Activated T-cell treated with anti-CD3 and anti-CD28 coated beads for 48 hours (primary cell): ENCODE measurements at places on chromosomes 2 and 18.

DNA sequence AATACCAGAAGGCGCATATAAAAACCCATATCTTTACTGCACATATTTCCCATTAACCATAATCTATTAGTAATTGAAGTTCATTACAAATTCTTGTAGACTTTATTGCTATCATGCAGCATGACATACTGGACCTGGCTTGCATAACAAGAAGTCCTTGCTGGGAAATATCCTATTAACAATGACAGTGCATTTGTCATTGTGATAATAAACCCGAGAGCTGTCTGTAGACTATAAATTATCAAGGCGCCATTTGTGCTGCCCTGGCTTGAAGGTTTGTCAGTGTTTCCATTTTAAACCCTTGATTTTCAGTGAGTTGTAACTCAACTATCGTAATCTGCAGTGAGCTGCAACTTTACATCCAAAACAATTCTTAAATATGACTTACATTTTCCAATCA is 59.0 kb downstream of the HNMT start:
- DNase-seq, result no peak

DNA sequence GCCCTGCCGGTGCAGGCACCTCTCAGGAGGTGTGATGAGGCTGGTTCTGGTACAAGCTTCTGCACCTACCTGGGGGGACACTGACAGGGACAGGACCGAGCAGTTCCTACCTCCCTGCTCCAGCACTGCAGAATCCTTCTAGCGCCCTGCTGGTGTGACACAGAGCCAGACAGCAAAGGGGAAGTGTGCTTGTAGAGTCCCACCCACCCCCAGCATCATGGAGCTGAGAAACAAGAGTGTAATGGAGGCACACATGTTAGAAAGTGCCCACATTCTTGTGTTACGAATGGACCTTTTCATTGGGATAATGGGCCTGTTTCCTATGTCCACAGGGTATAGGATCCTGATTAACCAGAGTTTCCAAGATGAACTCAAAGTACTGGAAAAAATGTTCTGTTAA is 38.3 kb downstream of the OXER1 start:
- no peak for DNase-seq

DNA sequence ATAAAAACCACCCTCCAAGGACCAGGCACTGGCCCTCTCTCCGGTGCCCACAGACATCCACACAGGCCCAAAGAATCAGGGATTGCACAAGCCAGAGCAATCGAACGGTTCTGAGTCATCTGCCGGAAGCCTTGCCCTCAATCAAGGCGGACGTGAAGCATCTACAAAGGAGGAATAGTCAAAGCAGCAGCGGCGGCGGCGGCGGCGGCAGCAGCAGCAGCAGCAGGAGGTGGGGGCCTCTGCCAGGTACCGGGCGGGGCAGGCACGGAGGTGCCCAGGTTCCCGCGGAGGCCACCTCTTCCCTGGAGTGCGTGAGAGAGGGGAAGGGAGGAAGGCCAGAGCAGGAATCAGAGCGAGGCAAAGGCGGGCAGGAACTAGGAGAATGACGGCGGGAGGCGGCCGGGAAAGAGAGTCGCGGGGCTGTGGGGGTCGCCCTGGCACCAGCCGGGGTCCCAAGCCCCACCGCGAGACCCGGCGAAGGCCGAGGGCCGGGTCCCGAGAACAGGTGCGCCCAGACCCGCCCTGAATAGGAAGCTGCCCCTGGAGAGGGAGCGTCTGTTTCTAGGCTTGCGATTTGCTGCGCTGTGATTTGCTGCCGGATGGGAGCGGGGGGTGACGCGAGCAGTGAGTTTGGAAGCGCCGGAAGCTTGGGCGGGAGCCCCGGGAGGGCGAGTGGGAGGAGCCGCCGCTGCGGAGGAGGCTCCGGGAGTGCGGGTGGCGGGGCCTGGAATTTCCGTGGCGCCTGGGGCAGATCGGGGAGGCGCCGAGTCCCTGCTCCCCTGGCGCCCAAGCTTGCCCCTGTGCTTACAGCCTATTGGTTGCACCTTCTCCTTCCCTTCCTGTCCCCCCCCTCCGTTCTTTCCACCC is at the start of gene SERPINB8:
TSS of gene SERPINB8 (plus strand) at position 140 of the 867 bp plus-strand sequence. CDS start 8,228 bp downstream, outside the sequence.
- DNase-seq, result peak; percentile 71

- DNase-seq, result peak; percentile 92
These were observed 18.6 kb upstream of the COL6A3 start for GRCh38 chr2:237432484-237433092.

- DNase-seq, result no peak
These were observed 21.3 kb downstream of the PSME4 start for GRCh38 chr2:53949457-53949856.

GRCh38 chr2:111897924-111898702 is at the start of gene MERTK:
Gene MERTK, plus strand, starts transcription at chr2:111898607. Its CDS starts 129 bp downstream, at chr2:111898736.
- peak; percentile 62 for DNase-seq
